NCI-H69 (cell line): ENCODE measurements at places on chromosomes 5 and 9.

DNA sequence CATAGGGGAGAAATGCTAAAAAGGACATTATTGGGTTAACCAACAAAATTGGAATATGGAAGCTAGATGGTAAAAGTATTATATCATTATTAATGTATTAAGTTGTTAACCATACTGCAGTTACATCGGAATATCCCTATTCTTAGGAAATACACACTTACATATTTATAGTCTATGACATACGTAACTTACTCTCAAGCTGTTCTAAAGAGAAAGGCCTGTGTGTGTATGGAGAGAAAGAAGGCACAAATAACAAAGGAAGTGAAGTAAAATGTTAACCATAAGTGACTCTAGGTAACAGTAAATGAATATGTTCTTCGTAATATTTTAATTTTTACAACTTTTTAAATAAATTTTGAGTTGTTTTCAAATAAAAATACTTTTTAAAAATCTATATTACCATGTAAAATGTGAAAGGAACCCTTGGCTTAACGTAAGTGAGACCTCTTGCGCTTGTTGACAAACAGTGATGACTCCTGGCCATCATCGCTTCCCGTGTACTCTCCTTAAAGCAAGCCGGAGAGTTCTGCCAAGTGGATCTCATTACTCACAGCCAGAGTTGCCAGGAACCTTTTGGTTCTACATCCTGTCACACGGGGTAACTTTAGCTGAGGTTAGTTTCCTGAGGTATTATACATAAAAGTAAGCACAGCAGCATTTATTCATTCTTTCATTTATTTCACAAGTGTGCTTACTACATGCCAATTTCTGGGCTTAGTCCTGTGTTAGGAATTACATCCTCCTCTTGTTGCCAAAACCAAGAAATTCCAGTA, 165.4 kb downstream of the EPB41L4A start:
- no peak for DNase-seq

- no peak for DNase-seq
Observed at GRCh38 chr5:135444360-135444759, 2.8 kb downstream of the DCANP1 start.

DNA sequence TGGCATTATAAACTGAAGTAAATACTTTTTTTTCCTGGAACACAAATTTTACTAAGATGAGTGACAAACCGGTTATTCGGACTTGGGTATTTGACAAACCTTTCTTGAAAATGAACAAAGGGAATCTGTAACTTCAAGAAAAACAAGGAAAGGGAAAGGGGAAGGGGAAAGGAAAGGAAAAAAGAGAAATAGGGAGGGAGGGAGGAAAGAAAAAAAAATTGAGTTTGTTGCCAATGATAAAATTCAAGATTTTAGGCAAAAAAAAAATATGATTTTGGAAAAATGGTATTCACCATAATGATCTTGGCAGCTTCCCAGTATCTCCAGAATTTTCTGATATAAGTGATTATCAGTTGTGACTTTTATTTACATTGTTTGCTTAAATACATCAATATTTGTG, 1.6 kb upstream of the TTC33 start:
- no peak for DNase-seq

- DNase-seq: peak; percentile 87
Observed at GRCh38 chr9:116116393-116116792, 37.2 kb upstream of the PAPPA start.
